Putamen (tissue), 1 donor: ENCODE measurements at places on chromosomes 7 and 10.

DNA sequence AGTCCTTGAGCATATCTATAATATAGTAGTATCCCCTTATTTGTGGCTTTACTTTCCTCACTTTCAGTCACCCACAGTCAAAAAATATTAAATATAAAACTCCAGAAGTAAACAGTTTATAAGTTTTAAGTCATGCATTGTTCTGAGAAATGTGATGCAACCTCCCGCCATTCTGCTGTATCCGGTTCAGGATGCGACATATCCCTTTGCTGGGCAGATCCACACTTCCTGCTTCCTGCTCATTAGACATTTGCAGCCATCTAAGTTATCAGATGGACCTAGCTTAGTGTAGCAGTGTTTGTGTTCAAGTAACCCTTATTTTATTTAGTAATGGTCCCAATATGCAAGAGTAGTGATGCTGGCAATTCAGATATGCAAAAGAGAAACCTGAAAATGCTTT lies 38.9 kb upstream of the BMS1 start:
- DNase-seq = no peak

- no peak for DNase-seq
These were observed 67.7 kb upstream of the JCAD start for GRCh38 chr10:30127120-30127541.

DNA sequence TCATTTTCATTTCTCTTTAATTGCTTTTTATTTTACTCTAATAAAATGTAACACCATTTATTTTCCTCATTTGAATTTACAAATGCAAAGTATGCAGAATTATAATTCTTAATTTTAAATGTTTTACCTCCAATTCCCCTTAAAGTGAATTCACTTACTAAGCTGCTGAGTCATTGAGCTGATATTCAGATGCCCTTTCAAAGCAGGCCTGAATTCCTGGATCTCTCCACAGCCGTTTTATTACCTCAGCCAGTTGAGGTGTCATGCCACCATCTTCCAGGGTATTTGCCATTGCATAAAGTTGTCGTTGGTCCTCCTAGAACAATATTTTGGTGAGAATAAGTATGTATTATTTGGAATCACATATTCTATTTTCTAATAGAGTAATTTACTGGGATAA lies 33.2 kb downstream of the GNAT3 start:
- no peak for DNase-seq

- no peak for DNase-seq
These were observed 80.5 kb downstream of the RBM33 start for GRCh38 chr7:155725006-155725355.

- no peak for DNase-seq
These were observed 12.7 kb downstream of the DHTKD1 start for GRCh38 chr10:12081470-12081869.

DNA sequence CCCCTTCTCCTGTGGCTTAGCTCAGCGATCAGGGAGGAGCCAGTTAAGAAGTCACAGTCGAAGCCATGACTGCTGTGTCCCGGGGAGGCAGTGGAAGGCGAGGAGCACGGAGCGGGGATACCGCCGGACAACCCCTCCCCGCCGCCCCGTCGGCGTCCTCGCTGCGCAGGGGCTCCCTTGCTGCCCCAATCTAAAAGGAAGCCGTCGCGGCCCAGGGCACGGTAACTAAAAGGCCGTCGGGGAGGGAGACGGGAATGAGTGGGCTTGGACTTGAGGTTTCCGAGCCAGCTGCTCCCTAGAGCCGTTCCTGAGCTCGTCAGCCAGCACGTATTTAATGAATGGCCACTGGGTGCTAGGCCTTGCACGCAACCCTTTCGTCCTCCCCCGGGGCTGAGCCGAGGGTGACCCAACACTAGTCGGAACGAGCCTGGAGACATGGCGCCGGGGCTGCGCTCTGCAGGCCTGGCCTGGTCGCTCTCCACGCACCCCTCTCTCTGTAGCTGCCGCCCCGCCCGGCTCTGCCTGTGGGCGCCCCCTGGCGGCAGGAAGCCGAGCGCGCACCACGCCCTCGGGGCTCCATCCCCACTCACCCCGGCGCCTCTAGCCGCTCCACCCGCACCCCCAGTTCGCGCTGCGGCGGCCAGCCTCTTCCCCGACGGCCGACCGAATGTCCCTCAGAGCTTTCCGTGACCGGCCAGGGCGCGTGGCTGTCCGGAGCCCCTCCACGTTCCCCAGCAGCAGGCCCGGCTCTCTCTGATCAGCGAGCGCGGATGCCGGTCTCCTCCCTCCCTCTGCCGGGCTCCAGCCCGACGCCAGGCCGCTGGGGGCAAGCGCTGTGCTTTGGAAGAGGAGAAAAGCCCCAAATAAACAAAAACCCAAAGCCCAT lies 29.3 kb upstream of the KCNK18 start:
- DNase-seq = peak; percentile 62

- DNase-seq = no peak
These were observed 11.3 kb upstream of the SLC25A28 start for GRCh38 chr10:99631496-99631895.

GRCh38 chr7:147136352-147136751 lies 1019.8 kb downstream of the CNTNAP2 start:
- no peak for DNase-seq

- no peak for DNase-seq
These were observed 618.0 kb upstream of the LRRTM3 start for GRCh38 chr10:66307826-66308225.

GRCh38 chr10:27369880-27370279 lies 129.3 kb upstream of the ACBD5 start:
- no peak for DNase-seq

- DNase-seq = no peak
These were observed 130.7 kb upstream of the CELF2 start for GRCh38 chr10:10886861-10887531.

GRCh38 chr10:111142092-111142768 lies 65.4 kb downstream of the ADRA2A start:
- no peak for DNase-seq
